IMR-90 (cell line): ENCODE measurements at places on chromosomes 5 and 9. TPM values are rescaled to one million over a fixed set of nuclear protein-coding genes. Genes with fewer than 3 reads are reported as not detected.

The PCDHGA9 gene
- total RNA-seq = 3.9 and 4.5 TPM in 2 replicates

The AMBP gene
- not detected in 2 replicates for total RNA-seq

The THBS4 gene
- total RNA-seq = 0.83 and 0.90 TPM in 2 replicates

GRCh38 chr5:54671111-54671531 is 153.6 kb downstream of the SNX18 start:
- no peak overlapping the region for H3K4me3 ChIP-seq
- H3K36me3 ChIP-seq = no peaks in the 10 kb centered on the region
- H3K27me3 ChIP-seq = no peaks in the 10 kb centered on the region
- peak; percentile 36 for DNase-seq
- H3K27ac ChIP-seq = peak overlapping the region; percentile 98; the same call in 1 of the 2 replicates
